ENCODE measurements at places on chromosomes 11 and 22.

DNA sequence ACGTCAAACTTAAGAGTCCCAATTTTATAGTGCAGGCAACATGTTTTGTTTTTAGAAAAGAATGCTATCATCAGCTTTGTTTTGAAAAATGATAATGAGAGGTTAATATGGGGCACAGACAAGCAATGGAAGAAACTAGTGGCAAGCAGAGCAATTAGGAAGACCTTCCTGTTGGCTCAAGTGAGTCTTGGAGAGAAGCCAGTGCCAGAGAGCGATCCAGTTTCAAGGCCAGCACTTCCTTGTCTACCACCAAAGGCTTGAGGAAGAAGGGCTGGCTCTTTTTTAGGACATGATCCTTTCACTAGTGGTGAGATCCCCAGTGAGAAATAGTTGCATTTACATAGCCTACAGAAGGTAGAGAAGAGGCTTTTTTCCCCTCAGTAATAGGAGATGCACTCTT, 1340.7 kb downstream of the LRRC4C start:
- H3K36me3 ChIP-seq: peaks cover 30% of the 10 kb centered on the region
- no peak for DNase-seq
- H3K4me1 ChIP-seq: peaks cover 8% of the 10 kb centered on the region
- no peak overlapping the region for H3K27ac ChIP-seq
- H3K27me3 ChIP-seq: peaks cover 5% of the 10 kb centered on the region

DNA sequence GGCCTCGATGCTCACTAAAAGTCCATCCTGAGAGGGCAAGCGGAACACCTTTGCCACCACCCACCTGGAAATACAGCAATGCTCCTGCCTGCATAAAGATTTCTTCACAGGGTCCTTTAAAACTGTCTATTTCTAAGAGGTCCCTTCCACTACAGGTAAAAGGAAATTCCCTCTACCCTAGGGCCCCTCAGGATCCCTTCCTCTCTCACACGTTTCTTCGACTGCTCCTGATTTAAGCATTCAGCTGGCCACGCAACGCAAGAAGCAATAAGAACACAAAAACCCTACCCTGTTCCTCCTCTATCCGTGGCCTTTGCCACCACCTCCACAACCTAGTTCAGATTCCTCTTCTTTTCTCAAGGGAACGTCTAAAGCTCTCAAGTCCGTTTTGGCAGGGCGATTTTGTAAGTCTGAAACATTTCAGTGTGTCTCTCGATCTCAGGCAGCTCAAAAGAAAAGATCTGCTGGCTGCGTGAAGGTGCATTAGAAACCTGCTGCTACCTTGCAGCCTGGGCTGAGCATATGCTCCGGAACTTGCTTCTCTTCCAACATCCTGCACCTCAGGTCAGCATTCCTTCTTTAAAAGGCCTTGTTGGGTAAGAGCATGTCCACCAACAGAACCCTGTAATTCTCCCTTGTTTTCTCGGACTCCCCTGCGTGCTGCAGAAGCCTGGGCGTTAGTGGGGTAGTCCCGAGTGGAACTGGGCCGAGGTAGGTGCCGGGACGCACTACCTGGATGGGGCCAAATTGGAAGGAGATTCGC, 1.6 kb downstream of the LGR4 start:
- no peaks in the 10 kb centered on the region for H3K27me3 ChIP-seq
- peaks cover 7% of the 10 kb centered on the region for H3K36me3 ChIP-seq
- H3K4me3 ChIP-seq: peak overlapping the region; percentile 83
- peaks cover 47% of the 10 kb centered on the region for H3K4me1 ChIP-seq
- no peak for DNase-seq
- peak overlapping the region; percentile 31 for H3K27ac ChIP-seq

GRCh38 chr11:128467610-128468041, 119.7 kb downstream of the ETS1 start:
- H3K36me3 ChIP-seq: peaks cover 10% of the 10 kb centered on the region
- H3K27me3 ChIP-seq: no peaks in the 10 kb centered on the region
- H3K27ac ChIP-seq: no peak overlapping the region

DNA sequence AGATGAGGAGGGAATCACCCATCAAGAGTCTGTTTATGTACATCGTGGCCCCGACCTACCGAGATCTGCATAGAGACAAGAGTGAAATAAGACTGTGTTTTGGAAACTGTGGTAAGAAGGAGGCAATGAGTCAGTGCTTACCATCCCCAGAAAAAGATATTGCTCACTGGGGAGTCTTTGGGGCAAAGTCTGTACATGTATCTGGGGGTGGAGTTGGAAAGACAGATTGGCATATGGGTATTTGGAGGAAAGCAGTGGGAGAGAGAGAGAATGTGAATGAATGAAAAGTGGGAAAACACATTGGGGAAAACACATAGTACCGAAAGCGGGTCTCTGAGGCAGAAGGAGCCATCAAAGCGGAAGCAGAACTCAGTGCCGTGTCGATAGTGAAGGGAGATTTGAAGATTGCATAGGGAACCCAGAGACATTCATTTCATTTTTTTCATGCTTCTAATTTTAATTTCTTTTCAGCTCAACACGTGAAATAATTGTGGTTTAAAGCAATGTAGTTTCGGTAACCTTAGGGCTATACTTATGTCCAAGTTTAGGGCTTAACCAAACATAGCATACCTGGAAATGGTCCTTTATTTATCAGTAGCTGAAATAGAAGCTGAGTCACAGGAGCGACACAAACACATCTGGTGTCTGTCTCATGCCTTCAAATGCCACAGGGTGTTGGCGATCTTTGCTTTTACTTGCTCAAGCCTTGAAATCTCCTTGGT, 98.6 kb upstream of the CD44 start:
- no peak overlapping the region for H3K4me3 ChIP-seq
- H3K27me3 ChIP-seq: peaks cover 3% of the 10 kb centered on the region
- no peak overlapping the region for H3K27ac ChIP-seq
- no peaks in the 10 kb centered on the region for H3K4me1 ChIP-seq

DNA sequence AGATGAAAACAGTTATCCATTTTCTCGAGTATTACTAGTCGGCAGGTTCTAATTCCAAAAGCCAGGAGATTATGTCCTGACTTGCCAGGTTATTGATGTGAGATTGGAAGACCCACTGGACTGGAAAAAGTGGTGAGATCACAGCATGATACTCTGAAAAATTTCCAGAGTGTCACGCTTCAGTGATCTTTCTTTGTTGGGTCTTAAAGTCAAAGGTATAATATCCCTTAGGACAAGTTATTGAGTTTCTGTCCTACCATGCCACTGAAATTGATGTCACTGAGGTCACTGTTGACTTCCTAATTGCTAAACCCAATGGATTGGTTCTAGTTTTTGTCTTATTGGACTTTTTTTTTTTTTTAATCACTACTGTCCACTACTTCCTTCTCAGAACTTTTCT, 104.5 kb upstream of the GRAMD1B start:
- H3K4me1 ChIP-seq: peaks cover 4% of the 10 kb centered on the region
- H3K36me3 ChIP-seq: no peaks in the 10 kb centered on the region
- H3K4me3 ChIP-seq: no peak overlapping the region
- no peak overlapping the region for H3K27ac ChIP-seq
- H3K27me3 ChIP-seq: no peaks in the 10 kb centered on the region

DNA sequence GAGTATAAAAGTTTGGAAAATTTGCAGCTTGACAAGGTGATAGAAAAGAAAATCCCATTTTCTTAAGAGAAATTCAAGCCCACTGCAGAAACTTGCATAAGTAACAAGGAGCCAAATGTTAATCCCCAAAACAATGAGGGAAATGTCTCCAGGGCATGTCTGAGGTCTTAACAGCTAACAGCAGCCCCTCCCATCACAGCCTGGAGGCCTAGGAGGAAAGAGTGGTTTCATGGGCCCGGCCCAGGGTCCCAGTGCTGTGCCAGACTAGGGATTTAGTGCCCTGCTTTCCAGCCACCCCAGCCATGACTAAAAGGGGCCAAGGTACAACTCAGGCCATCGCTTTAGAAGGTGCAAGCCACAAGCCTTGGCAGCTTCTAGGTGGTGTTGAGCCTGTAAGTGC, 123.7 kb upstream of the TRPC6 start:
- H3K4me3 ChIP-seq: no peak overlapping the region
- H3K36me3 ChIP-seq: no peaks in the 10 kb centered on the region
- DNase-seq: peak; percentile 12
- H3K27ac ChIP-seq: 0 out of 2 replicates have a peak overlapping the region, but pooled peaks have one; percentile 79
- no peaks in the 10 kb centered on the region for H3K27me3 ChIP-seq

GRCh38 chr22:39430576-39431150, 26.1 kb upstream of the MGAT3 start:
- no peaks in the 10 kb centered on the region for H3K27me3 ChIP-seq
- H3K4me1 ChIP-seq: peaks cover 43% of the 10 kb centered on the region
- no peak for DNase-seq
- no peak overlapping the region for H3K4me3 ChIP-seq
- H3K27ac ChIP-seq: peak overlapping the region; percentile 63

DNA sequence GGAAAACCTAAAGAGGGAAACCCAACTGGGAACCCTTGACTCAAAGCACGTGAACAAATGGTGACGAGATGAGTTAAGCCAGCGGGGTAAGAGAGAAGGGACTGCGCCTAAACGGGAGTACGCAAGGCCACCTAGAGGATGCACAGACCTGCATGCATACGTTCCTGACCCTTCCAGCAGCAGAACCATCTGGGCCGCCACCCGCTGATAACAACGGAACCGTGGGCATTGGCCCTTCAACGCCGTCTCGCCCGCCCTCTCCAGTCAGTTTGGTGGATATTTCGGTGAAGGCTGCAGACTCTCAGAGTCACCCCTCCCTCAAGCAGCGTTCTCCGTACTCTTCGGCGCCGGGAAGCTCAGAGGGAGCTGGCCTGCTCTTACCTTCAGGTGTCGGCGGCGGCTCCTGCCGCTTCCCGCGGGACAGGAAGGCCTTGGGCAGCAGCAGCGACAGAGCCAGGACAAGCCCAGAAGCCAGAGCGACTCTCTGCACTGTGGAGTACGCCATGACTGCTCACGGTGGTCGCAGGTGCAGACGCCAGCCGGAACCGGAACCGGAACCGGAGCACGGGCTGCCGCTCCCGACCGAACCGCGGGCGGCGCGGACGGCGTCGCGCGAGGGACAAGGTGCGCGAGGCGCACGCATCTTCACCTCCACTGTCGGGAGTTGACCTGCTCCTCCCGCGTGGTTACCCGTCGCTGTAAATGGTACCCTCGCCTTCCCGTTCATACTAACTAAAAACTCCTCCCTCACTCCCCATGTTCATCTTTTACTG, at the start of gene RIC3:
RIC3 (minus strand) TSS at position 541 of the 773 bp plus-strand sequence; CDS start at position 505, 36 bp downstream.
- peaks cover 22% of the 10 kb centered on the region for H3K4me1 ChIP-seq
- H3K36me3 ChIP-seq: no peaks in the 10 kb centered on the region
- peak; percentile 61 for DNase-seq
- H3K27ac ChIP-seq: peak within 1 kb of the TSS; percentile 53
- peak within 1 kb of the TSS; percentile 78 for H3K4me3 ChIP-seq

DNA sequence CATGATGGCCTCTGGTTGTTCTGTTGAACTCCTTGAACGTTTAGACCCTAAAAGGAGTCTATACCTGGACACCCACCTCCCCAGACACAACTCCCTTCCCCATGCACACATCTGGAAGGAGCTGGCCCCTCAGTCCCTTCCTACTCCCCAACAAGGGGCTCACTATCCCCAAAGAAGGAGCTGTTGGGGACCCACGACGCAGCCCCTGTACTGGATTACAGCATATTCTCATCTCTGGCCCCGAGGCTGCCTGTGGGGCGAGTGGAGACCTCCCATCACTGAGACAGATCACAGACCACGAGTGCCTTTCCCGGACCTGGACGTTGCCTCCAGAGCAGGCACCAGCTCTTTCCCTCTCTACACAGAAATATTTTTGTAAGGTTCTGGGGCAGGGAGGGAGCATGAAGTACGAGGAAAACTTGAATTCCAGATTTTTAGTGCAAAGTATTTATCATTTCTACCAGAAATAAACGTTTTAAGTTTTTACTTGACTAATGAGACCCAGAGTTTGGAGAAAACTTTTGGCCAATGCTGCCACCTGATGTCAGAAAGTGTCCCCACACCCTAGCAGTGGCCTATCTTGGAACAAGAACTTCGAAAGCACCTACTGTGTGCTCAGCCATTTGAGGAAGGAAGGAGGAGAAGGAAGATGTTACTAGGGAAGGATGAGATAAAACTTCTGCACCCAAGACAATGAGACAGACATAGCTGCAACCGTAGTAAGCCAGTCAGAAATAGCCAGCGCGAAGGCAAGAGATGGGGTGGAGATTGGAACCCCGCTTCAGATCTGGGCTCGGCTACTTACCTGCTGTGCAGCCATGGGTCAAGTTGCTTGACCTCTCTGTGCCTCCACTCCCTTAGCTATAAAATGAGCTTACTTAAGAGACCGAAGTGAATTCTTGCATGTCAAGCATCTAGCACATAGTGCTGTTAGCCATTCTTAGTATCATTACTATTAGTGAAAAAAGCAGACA, 10.2 kb upstream of the POU2F3 start:
- H3K4me1 ChIP-seq: peaks cover 14% of the 10 kb centered on the region
- no peak overlapping the region for H3K27ac ChIP-seq
- H3K36me3 ChIP-seq: no peaks in the 10 kb centered on the region
- DNase-seq: peak; percentile 57

DNA sequence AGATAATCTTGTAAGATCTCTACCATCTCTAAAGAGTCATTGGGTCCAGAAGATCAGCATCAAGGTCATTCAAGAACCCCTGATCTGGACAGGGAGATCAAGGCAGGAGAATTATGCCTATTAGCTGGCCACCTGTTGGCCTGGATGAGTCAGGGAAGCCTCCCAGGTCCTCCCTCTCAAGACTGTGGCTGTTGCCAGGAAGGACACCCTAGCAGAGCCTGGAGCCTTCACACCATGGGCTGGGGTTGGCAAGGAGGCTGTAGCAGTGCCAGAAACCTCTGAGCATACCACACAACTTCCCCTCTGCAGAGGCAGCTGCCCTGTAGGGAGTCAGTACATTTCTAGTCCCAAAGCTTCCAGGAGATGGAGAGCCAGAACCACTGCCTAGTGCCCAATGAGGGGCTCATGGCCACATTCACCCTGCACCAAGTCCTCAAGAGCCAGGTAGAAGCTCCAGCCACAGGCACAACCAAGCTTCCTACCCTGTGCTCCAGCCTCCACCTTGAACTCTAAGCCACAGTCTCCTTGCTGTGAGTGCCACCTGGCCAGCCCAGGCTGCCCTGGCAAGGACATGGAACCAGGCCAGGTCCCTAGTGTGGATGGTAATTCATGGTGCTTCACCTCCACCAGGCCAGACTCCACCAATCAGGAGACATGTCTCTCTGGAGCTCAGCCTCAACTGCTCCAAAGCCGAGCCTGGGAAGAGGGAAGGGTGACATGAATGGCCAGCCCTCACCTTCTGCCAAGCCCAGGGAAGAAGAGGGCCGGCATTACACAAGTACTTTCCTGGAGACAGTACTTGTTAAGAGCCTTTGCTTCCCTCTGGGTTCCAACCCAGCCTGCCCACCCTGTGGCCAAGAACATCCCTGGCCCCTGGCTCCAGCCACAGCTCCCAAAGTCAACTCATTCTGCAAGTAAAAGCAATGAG, 124.3 kb downstream of the BUD13 start:
- no peak for DNase-seq
- peaks cover 22% of the 10 kb centered on the region for H3K4me1 ChIP-seq
- H3K27ac ChIP-seq: no peak overlapping the region
- no peak overlapping the region for H3K4me3 ChIP-seq
